ENCODE measurements at places on chromosomes 7 and 10.

DNA sequence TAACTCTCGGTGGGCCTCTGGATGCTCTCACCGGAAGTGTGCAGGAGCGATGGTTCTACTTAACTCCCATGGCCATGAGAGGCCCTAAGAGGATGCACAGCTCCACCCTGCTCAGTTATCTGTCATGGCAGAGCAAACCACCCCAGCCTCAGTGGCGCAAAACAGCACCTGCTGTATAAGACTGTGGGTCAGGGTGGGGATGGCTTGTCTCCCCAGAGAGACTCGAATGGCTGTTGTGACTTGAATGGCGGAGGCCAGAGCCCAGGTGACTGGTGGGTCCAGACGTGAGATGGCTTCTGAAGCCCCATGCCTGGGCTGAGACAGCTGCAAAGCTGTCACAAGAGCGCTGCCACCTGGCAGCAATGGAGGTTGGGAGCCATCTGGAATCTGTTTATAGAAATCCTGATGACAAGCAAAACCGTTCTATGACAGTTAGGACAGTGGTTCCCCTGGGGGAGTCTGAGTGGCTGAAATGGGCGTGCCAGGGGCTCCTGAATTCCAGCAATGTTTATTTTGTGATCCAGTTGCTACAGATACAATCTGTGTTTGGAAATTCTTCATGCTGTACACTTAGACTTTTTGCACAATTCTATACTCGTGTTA lies 490.5 kb downstream of the TCERG1L start:
- DNase-seq: no peak

- no peak for DNase-seq
Measured at GRCh38 chr10:22583683-22584082, 130.7 kb downstream of the PIP4K2A start.

- DNase-seq: peak; percentile 20
Measured at GRCh38 chr10:102773986-102774385, 30.2 kb downstream of the WBP1L start.

DNA sequence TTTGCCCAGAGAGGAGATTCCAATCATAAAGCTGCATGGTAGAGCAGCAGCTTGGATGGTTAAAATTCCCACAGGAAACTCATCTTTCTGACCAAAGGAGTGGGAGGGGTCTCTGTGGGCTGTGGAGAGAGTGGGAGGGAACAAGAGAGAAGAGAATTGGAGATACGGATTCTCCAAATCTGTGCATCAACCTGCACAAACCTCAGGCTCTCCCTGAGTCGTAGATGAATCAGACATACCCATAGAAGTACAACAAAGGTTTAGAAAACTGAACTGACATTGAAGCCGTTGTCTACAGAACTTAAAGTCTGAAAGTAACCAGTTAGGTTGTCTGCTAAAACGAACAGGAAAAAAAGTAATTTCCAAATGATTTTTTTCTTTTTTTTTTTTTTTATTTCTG lies 41.9 kb downstream of the CYCS start:
- DNase-seq: no peak

- no peak for DNase-seq
Measured at GRCh38 chr7:159095979-159096411, 48.7 kb downstream of the VIPR2 start.

DNA sequence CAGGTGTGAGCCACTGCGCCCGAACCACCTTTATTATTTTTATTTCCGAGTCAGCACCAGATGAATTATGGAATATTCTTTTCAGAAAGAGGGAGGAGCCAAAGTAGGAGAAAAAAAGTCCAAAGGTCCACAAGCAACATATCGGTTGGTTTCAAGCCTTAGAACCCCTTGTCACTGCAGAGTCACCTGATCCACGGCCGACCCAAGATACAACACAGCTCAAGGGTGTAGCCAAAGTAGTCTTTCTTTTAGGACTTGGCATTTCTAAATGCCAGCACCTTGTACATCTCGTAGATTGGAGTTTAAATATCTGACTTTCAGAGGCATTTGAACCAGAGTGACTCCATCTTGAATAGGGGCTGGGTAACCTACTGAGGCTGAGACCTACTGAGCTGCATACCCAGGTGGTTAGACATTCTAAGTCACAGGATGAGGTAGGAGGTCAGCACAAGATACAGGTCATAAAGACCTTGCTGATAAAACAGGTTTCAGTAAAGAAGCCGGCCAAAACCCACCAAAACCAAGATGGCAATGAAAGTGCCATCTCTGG lies 113.9 kb upstream of the ANLN start:
- DNase-seq: no peak

DNA sequence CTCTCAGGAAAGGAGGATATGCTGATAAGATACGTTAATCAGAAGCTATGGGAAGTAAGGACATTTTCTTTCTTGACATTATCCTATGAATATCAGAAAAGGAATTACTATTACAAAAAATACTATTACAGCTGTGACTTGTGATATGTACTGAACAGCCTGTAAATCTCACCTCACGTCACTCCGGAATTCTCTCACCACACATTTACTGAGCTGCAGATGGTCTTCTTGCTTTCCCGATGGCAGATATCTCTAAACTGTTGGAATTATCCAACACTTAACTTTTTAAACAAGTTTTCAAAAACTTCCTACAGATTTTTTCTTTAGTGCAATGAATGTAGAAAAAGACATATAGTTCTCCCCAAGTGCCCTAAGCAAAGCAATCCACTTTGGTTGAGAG lies 313.4 kb downstream of the GPR37 start:
- no peak for DNase-seq

DNA sequence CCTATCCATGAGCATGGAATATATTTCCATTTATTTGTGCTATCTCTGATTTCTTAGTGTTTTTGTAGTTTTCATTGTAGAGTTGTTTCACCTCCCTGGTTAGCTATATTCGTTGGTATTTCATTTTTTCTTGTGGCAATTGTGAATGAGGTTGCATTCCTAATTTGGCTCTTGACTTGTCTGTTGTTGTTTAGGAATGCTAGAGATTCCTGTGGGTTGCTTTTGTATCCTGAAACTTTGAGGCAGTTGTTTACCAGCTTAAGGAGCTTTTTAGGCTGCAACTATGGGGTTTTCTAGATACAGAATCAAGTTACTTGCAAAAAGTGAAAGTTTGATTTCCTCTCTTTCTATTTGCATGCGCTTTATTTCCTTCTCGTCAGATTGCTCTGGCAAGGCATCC lies 304.7 kb upstream of the GRM3 start:
- DNase-seq: no peak

GRCh38 chr7:102167254-102167653 lies 119.4 kb upstream of the SH2B2 start:
- no peak for DNase-seq

GRCh38 chr7:14389181-14389591 lies 399.7 kb upstream of the ETV1 start:
- no peak for DNase-seq

DNA sequence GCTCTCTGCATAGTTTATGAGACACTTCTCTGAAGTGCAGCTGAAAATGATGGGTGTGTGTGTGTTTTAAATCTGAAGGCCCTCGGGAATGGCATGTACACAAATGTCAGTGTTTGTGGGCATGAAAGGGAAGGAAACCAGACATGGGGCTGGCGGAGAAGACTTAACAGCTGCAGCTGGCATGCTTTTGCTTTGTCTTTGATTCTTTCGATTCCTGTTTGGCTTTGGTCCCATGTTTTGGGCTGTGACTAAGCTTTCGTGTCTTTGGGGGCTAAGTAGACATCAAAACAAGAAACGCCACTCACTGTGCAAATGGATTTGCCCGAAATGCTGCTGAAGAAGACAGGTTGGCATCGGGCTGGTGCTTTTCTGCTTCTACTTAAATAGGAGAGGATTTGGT lies 179.3 kb downstream of the PFKFB3 start:
- no peak for DNase-seq

- no peak for DNase-seq
Measured at GRCh38 chr10:82660205-82660604, 785.2 kb downstream of the NRG3 start.

DNA sequence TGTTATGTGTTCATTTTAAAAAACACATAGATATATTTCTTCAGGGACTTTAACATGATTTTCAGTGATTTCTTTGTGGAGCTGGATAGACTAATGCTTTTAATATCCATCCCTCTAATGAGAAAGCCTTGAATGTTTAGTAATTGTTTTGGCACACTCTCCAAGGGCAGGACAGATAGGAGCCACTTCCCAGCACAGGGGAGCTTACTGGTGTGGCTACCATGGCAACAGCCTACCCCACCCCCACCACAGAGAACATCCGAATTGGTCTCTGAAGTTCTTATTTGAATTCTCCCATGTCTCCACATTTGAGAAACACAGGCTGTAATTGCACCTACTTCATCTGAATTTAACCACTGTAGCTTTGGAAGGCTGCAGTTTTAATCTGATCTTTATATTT lies 87.7 kb downstream of the PRKG1 start:
- DNase-seq: no peak

DNA sequence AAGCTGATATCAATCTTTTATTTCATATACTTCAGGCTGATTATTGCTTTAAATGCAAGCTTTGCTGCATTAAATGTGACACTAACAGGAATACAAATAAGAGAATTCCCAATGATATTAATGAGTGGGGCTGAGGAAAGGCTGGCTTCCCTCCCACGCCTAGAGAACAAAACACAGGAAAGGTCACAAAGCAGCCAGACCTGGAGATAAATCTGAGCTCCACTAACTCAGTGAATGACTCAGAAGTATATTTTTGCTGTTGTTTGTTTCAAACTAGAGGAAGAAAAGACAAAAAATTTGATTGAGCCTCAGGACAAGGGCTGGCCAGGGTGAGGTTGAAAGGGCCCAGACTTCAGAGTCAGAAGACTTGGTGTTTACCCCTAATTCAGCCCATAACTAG lies 88.1 kb downstream of the XPNPEP1 start:
- no peak for DNase-seq

GRCh38 chr7:50470250-50471163 lies 20.4 kb upstream of the FIGNL1 start:
- no peak for DNase-seq

DNA sequence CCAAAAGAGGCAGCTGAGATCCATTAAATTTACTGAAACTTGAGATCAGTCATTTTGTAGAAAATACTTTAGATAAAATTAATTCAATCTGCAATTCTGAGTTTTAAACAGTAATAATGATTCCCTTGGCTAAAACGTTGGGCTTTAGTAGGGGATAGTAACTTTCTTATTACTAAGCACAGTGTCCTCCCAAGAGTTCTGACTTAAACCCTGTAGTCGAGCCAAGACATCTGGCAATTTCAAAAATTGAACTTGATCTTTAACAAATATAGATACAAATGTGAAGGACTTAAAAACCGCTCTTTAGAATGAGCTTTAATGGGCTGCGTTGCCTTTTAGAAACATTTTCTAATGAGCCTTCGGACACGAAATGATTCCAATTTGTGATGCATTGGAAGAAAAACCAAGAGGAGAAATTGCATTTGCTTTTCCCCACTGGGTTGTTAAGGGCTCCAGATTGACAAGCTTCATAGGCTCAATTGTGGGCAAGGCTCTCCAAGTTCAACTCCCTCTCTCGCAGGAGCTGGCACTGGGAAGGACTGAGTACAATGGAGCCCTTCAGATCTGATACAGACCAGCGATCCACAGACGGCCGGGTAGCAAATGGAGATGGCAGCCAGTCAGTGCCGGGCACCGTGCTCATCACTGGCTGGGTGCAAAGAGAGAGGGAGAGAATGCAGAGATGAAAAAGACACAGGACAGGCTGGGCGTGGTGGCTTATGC lies 921.3 kb upstream of the AUTS2 start:
- DNase-seq: no peak

- no peak for DNase-seq
Measured at GRCh38 chr10:130934293-130935127, 377.0 kb downstream of the TCERG1L start.

DNA sequence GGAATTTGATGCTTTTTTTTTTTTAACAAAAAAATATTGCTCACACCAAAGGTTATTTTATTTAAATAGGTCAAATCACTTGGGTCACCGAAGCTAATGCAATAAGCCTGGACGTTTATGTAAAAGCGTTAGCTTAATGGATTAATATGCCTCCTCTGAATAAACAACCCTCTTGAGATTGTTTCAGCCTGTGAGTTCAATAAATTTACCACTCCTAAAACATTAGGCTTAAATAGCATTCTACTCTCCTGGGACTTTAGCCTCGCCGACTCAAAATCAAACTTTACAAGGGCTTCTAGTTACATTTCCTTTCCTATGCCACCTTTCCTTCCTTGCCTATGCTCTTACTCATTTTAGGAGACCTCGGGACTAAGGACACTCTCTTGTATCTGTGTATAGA lies 79.3 kb downstream of the DNAJB9 start:
- DNase-seq: no peak

- DNase-seq: no peak
Measured at GRCh38 chr7:138848056-138848980, 50.3 kb upstream of the ATP6V0A4 start.

DNA sequence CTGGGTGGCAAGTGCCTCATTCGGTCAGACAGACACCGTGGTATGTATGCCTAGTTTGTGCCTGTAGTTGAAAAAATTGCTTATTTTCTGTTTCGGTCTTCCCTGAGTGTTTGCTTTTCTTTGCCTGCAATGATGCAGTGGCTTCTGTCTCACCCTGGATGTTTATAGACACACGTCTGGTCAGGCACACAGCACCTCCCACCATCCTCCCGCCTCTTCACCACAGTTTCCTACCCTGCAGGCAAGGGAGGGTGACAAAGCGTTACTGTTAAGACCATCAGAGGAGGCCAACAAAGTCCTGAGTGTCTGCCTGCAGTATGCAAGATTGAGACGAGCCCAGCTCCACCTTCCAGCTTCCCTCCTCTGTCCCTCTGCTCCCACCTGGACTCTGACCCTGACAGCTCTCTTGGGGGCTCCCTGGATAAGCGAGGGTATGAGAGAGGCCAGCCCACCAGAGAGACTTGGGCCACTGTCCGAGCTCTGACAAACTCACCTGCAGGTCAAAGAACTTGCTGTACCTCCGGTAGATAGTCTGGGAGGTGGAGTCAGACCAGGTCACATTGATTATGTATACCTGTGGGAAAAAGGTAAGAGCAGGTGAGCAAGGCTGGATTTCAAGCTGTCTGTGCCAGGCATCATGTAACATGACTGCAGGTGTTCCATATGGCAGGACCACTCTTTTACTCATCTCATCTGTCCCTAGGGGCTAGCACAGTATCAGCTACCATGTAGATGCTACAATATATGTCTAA lies 54.4 kb downstream of the SH3PXD2A start:
- peak; percentile 54 for DNase-seq

DNA sequence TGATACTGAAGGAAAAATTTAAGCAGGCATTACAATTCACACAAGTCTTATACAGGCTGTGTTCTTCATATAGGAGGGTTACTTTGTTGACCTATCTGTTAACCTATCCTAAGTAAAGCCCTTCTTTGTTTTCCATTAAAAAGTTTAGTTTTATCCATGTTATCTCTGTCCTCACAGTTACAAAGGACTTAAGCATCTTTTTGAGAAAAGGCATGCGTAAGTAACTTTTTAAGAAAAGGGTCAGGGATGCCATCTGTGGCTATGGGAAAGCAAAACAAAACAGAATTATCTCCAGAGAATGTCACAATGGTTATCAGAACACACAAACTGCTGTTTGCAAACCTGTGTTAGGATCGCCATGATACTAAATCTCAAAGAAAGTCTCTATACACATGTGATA lies 295.8 kb upstream of the MTPN start:
- DNase-seq: no peak

GRCh38 chr10:122303271-122304053 lies 32.4 kb downstream of the BTBD16 start:
- no peak for DNase-seq

GRCh38 chr7:43559171-43559945 lies 23.6 kb upstream of the STK17A start:
- DNase-seq: no peak

All from HL-60 (cell line).